NCI-H2107 (cell line): ENCODE measurements at places on chromosomes 3 and 15.

- no peak for DNase-seq
Observed at GRCh38 chr3:191804935-191805334, 344.0 kb downstream of the PYDC2 start.

DNA sequence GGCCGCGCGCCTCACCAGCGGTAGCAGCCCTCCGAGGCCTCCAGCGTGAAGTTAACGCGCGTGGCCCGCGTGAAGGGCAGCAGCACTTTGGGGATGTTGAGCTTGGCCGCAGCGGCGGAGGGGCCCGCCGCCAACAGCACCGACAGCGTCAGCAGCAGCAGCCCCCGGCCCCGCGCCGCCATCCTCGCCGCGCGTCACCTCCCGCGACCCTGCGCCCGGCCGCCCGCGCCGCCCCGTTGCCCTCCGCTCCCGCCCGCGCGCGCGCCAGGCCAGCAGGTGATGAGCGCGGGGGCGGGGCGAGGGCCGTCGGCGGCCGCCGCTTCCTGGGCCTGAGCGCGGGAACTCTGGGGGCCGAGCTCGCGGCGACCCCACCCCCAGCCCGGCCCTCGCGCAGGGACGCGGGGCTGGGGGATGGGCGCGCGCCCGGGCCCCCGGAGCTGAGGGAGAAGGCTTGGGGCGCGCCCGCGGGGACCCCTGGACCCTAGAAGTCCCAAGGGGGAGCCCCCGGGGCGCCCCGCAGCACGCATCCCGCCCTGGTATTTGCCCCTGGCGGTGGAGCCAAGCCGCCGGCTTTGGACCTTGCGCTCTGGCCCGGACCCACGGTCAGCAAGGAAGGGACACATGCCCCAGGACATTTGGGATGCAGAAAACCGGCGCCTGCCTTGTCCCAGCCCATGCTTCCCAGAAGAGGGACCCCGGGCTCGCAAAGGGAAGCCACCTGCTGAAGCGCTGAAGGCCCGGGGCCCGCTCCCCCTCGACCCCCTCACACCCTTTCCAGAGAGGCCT lies at the start of gene NUP210:
TSS of gene NUP210 (minus strand) at position 278 of the 786 bp plus-strand sequence. CDS start at position 182, 96 bp downstream.
- DNase-seq, result no peak

- DNase-seq, result no peak
Observed at GRCh38 chr15:24752354-24752753, 76.8 kb downstream of the NPAP1 start.

- DNase-seq, result no peak
Observed at GRCh38 chr3:58005669-58006068, 2.6 kb upstream of the FLNB start.

GRCh38 chr3:112818289-112818688 lies 28.4 kb downstream of the CD200R1L start:
- no peak for DNase-seq

GRCh38 chr3:100311011-100311410 lies 23.5 kb upstream of the NIT2 start:
- DNase-seq, result no peak

DNA sequence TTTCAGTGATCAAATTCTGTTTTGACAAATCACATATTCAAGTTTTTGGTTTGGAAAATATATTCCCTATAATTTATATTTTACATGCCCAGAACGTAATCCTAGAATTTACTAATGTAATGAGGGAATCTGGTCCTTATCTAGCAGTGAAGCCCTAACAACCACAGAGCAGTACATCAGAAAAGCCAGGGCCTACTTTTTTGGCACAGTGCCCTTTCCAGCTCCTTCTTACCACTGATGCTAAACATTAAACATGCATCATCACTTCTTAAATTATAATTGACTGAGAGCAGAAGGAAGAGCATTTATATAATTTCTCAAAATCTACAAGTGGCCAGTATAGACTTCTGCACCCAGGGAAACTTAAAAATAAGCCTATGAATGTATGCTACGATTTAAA lies 66.7 kb downstream of the FBXL22 start:
- no peak for DNase-seq

- no peak for DNase-seq
Observed at GRCh38 chr15:42119446-42119760, 25.0 kb upstream of the PLA2G4D start.

GRCh38 chr3:162597226-162597625 lies 1100.6 kb downstream of the OTOL1 start:
- DNase-seq, result no peak
